Anterior cingulate cortex (tissue), 58 donors: ENCODE measurements at places on chromosomes 5 and 9.

DNA sequence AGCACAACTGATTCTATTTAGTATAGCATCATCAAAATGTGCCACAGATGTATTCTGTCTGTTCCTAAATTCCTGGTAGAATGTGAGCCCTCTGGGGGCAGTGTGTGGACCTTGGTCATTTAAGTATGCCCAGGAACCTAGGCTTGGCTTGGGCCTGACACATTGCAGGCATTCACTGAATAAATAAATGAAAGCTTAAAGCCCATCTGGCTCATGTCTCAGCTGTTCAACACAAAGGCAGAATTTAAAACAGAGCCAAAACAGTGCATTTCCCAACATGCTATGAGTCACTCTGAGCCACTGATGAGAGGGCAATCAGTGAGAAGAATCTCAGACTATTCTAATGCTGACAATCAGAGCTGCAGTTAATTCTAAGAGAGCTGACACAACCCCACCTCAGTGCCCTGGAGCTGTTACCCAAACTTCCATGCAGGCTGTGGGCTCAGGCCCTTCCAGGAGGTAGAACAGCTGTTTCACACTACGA is 8.1 kb downstream of the FAM193B start:
- DNase-seq, result peak; percentile 45

GRCh38 chr9:33140401-33141360 is 26.5 kb downstream of the B4GALT1 start:
- DNase-seq, result no peak

DNA sequence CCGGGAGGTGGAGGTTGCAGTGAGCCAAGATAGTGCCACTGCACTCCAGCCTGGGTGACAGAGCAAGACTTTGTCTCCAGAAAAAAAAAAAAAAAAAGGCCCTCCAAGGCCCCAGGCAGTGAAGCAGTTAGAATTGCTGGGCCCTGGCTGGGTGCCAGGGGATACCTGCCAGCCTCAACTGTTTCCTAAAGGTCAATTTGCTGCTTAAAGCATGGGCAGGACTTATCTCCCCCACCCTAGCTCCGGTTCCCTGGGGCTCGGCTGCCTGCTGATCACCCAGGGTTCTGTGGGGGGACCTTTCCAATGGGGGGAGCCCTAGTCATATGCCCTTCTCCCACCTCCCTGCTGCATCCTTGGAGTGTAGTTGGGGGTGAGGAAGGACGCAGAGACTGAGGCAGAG is 25.7 kb downstream of the NCS1 start:
- DNase-seq, result no peak

DNA sequence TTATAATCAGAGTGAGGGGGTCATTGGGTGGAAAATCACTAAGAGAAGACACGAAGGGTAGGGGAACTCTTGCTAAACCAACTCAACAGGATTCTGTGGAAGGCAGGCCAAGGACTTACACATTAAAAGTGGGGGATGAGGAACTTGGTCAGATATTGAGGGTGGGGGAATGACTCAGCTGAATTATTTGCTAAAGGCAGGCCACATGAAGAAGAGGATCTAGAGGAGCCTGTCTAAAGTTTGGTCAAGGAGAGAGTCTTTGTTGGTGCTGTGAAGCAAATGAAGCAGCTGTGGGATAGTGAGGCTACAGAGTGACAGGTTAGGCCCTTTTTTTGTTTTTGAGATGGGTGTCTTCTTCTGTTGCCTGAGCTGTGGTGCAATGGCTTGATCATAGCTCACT is 63.9 kb upstream of the SPRY4 start:
- no peak for DNase-seq

DNA sequence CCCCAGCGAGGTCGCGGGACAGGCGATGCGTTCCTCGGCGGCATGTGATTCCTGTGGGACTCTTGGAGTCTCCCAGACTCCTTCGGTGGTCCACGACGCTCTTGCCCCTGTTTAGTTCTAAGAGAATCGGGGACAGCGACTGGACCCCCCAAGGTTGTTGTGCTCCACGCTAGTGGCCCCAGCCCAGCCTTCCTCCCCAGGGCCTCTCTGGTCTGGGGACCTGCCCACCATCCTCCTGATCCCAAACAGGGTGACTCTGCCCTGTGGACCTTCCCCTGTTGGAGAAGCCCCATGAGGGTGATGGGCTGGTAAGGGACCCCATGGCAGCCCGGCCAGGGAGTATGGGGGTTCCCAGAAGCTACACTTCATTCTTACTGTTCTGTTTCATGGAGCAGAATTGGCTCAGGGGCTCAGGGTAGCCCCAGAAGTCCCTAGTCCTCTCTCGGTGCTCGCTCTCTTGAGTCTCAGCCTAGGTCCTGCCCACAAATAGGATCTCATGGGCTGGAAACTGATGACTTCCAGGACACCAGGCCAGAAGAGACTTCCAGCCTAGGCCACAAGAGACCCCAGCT is 880 bp downstream of the CARD19 start:
- DNase-seq, result no peak

DNA sequence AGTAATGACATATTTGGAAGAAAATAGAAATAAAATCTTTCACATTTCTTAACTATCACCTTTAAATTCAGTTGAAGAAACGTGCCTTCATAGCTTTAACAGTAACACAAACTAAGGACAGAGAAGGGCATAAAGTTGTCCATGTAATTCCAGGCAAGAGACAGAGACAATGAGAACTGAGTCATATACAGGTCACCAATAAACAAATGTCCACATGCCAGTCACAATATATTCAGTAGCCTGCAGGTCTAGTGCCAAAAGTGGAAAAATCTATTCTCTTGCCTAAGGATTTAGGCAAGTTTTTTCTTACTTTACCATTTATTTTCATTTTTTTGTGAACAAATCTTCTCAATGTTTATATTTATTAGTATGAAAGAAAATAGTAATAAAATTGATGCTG is 1711.5 kb upstream of the NUDT12 start:
- no peak for DNase-seq

- no peak for DNase-seq
These were observed 47.2 kb upstream of the KCNMB1 start for GRCh38 chr5:170436335-170436734.

GRCh38 chr5:66864240-66864884 is 268.2 kb downstream of the MAST4 start:
- no peak for DNase-seq

- DNase-seq, result no peak
These were observed 60.2 kb downstream of the NEURL1B start for GRCh38 chr5:172701291-172701656.

DNA sequence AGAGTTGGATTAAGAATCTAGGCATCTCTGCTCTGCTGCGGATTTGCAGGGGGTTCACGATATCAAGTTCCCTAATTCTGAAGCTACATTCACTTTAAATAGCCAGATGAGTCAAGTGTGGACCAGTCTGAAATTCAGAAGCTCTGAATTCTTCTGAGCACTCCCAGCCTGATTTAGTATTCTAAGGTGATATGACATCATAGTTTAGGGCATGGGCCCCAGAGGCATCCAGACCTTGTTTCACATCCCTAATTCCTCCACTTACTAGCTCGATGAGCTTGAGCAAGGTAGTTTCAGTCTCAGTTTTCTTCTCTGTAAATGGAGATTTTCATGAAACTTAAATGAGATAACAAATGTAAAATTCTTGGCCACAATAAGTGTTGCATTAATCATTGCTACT is 65.2 kb downstream of the TMEM167A start:
- no peak for DNase-seq

DNA sequence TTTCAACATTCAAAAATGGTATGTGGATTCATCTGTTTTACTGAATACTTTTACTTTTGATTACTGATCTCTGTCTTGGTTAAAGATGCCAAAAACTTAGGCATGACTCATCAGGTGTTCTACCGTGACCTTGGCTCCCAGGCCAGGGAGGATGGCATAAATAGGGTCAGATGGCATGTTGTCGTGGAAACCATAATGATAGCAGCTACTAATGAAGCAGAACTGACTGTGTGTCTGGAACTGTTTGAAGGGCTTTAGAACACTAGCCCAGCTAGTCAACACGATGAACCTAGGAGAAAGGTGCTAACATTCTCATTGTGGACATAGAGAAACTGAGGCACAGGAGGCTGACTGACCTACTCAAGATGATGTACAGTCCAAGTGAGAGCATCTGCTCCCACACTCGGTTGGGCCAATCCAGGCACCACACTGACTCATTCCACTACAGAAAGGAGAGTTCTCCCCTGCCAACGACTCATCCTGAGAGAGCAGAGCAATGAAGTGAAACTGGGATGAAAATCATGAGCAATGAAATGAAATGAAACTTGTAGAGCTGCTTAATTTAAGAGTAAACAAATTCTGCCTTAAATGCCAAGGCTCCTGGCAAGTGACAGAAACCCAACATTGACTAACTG is 116.0 kb downstream of the TENT4A start:
- no peak for DNase-seq

DNA sequence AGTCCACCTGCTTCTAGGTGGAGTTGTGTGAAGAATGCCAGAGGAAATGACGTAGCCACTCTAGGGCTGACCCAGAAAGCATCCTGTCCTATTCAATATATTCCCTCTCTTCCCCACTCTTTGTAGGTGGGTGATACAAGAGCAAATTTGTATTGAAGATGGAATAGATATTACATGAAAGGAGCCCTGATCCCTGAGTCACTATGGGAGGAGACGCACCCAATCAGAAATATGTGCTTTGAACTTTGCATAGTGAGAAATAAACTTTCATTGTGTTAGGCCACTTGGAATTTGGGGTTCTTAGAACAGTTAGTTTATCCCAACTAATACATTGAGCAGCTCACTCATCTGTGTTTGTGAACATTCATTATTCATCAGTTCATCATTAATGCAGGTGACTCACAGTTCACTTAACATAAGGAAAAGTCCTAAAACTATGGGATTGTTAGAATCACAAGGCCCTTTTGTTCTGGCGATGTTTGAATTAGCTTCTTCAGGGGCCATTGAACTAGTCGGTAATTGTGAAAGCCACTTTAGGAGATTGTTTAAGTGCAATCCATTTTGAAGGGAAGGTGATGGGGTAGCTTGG is 26.9 kb upstream of the NTRK2 start:
- DNase-seq, result no peak

GRCh38 chr5:99063737-99064136 is 134.9 kb upstream of the CHD1 start:
- DNase-seq, result no peak
